ENCODE measurements at places on chromosomes 6 and 20. TPM values are rescaled to one million over a fixed set of nuclear protein-coding genes. Genes with fewer than 3 reads are reported as not detected.

- no peak for DNase-seq
Measured at GRCh38 chr6:166460473-166461437, 78.0 kb upstream of the MPC1 start.

- DNase-seq: no peak
Measured at GRCh38 chr6:135008941-135009290, 45.7 kb downstream of the HBS1L start.

DNA sequence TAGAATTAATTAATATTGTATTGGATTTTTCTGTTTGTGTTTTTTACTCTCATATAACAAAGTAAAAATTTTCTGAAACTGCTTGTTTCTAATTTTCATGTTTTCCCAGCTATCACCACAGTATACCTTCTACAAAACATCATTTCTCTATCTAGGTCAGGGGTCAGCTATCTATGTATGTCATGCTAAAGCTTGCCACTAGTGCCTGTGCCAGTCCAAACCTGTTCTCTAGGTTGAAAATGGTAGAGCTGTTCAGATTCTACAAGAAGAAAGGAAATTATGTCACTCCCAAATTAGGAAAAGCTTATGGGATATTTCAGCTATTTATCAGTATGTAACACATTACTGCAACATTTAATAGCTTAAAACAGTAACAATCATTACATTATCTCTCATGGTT lies 5.8 kb upstream of the ME1 start:
- DNase-seq: no peak

GRCh38 chr20:41505184-41505583 lies 113.0 kb downstream of the CHD6 start:
- no peak for DNase-seq

GRCh38 chr20:16173044-16173443 lies 400.2 kb downstream of the KIF16B start:
- DNase-seq: no peak

The NEDD9 gene
- 79.1 TPM for polyA plus RNA-seq

- DNase-seq: no peak
Measured at GRCh38 chr6:65110031-65110430, 597.0 kb downstream of the EYS start.

DNA sequence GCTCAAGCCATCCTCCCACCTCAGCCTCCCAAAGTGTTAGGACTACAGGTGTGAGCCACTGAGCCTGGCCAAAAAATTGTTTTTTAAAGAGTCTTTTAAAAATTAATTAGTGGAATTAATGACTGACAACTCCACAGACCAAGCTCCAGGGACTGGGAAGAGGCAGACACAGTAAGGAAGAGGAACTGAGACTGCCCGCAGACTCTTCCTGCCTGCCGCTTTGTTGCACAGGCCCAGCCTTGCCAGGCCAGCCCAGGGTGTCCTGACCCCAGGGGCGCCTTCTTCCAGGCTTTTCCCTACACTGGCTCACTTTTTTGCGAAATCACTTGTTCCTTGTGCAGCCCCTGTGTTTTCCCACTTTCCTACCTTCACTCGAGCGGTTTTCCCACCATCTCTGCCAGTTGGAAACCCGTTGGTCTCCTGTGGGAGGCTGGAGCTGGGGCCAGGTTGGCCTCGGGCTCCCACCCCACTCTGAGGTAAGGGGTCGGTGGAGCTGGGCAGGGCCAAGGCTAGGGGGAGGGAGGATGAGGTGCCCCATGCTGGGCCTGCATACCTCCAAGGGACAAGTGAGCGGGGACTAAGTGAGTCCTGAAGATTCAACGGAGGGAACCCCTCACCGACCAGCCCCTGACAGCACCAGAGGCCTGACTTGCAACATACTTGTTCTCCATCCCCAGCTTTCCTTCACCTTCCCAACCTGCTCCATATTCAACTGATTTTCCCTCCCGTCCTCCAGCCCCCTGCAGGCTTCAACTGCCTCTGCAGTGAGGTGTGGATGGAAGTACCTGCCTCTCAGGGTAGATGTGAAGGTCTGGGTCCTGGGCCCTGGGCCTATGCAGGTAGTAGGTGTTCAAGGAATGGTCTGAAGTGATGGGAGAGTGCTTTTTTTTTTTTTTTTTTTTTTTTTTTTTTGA lies 23.5 kb upstream of the SMIM29 start:
- DNase-seq: no peak

The FAM217A gene
- 1.9 TPM for polyA plus RNA-seq

DNA sequence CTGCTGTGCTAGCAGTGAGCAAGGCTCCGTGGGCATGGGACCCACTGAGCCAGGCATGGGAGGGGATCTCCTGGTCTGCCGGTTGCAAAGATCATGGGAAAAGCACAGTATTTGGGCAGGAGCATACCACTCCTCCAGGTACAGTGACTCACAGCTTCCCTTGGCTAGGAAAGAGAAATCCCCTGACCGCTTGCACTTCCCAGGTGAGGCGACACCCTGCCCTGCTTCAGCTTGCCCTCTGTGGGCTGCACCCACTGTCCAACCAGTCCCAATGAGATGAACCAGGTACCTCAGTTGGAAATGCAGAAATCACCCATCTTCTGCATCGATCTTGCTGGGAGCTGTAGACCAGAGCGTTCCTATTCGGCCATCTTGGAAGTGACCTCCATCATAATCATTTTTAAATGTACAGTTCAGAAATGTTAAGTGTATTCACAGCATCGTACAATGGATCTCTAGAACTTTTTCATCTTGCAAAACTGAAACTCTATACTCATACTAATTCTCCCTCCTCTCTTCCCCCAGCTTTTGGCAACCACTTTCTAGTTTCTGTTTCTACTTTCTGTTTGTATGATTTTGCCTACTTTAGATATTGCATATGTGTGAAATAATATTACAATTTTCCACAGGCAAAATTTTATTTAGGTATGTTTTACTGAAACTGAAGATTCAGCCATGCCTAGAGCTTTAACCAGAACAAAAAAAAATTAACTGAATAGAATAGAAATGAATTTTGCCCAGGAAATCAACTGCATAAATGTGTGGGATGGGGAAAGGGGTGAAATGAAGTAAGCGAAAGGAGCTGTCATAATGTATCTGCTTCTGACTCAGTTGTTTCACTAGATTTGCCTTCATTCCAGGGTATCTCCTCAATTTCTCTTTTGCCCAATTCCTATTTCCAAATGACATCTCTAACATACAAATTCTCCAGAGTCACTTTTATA lies 100.0 kb downstream of the RWDD2A start:
- DNase-seq: no peak

GRCh38 chr6:14063756-14064155 lies 53.8 kb upstream of the CD83 start:
- DNase-seq: no peak

GRCh38 chr20:20740541-20740940 lies 28.1 kb upstream of the RALGAPA2 start:
- no peak for DNase-seq

- DNase-seq: no peak
Measured at GRCh38 chr20:47777220-47777619, 8.1 kb downstream of the SULF2 start.

The LINC00237 gene
- polyA plus RNA-seq: not detected

GRCh38 chr6:160764847-160765246 lies 62.8 kb downstream of the PLG start:
- no peak for DNase-seq
